ENCODE measurements at places on chromosomes 6 and 20.

DNA sequence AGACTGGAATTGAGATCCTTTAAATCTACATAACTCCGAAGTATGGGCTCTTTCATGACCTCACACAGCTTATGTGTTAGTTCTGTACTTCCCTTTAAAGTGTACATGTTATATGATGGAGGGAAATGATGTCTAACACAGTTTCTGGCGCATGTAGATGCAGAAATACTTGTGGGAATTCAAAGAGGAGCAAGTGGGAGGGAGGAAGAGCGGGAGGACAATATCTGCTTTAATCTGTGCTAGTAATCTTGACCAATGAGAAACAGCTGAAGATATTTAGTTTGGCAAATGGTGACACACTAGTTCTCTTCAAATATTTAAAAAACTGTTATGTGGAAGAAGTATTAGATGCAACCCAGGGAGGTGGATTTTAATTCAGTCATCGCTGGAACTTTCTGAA is 62.9 kb upstream of the PLEKHG1 start:
- no peak for DNase-seq

DNA sequence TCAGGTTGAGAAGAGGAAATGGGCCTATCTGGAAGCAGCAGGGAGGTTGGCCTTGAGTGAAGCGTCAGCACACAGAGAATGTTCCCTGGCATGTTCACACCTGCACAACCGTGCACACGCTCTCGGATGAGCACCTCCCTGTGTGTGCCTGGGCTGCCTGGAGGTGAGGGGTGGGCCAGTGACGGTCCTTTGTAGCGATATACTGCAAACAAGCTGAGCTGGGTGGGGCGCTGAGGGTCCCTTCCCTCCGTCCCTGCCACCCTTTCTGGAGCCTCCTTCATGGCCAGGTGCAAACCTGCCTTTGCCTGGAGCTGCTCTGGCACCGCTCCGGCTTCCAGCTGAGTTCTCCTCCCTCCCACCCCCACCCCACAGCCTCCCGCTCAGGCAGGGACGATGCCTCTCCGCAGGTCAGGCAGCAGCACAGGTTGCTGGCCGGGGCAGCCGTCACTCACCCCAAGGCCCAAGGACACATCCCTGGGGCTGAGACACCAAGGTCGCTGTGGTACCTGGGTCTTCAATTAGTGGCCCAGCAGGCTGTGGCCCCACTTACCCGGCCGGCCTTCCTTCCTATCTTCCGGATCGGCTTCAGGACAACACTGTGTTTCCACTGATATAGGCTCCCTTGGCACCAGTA is 111.6 kb downstream of the ERMARD start:
- DNase-seq = no peak

GRCh38 chr6:143060806-143061596 is at the start of gene AIG1:
TSS of gene AIG1 (plus strand) at chr6:143060889. CDS start at chr6:143060926, 37 bp downstream.
- DNase-seq = no peak

DNA sequence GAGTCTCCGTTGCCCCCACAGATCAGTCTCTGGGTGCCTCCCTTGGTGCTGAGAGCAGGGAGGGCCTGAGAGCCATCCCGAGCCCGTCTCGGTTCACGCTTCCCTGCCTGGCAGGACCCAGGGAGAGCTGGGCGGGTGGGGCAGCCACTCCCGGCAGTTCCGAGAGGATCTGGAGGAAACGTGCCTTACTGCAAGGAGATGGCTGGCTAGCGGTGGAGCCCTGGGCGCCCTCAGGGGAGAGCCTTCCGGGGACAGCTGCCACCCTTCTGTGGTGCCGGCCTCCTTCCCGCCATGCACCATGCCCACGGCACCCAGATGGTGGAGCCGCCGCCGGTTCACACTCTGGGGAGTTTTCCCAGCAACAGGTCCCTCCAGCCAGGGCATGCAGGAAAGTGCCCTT is 45.8 kb upstream of the SLCO4A1 start:
- DNase-seq = no peak

DNA sequence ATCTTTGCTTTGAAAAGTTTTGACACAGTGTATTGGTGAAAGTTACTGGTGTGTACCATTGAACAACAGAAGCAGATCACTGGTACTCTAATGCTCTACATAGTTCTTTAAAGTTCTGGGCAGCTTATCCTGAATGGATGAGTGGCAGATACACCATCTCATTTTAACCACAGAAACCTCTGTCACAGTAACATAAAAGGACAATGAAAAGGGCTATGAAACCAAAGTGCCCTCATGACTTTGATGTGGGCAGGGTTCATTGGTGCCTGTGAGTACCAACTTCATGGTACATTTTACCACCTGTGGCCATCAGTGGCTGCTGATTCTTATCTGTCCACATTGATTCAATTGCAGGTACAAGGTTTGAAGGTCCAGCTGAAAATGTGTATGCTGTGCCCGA is 285.7 kb upstream of the PREP start:
- no peak for DNase-seq

DNA sequence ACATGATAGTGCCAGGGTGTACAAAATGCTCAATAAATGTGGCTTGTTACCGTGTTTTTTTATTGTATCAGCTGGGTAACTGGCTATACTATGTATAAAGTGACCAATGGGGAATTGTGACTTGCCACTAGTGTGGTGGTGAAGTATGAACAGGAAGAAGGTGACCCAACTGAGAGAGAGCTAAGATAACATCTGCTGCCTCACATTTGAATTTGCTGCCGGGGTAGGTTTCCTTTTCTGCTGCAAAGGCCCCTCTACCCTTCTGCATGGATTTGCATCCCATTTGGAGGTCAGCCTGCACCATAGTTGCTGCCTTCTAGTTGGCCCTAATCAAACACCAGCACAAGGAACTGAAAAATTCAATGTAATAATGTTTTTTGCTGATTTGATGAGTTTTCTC is 24.1 kb downstream of the IL17A start:
- no peak for DNase-seq

- DNase-seq = no peak
These were observed 16.6 kb downstream of the DSE start for GRCh38 chr6:116387374-116387773.

DNA sequence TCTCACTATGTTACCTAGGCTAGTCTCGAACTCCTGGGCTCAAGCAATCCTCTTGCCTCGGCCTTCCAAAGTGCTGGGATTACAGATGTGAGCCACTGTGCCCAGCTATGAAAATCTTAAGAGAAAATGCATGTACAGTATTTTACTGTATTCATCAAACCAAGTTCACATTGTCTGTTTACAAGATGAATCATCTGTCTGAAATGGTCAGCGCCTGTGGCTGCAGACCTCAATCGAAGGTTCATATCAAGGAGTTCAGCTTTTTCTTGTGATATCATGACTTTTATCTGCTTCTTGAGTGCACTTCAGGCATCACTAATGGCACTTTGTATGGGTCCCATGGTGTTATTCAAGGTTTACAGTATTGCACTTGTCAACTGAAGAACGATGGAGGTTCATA is 155.1 kb downstream of the SLC16A10 start:
- no peak for DNase-seq

- no peak for DNase-seq
These were observed 76.2 kb downstream of the TCP11 start for GRCh38 chr6:35064757-35065440.

GRCh38 chr6:148750838-148751792 is 4.3 kb downstream of the UST start:
- no peak for DNase-seq

- no peak for DNase-seq
These were observed 1.6 kb downstream of the TPMT start for GRCh38 chr6:18153311-18153703.

DNA sequence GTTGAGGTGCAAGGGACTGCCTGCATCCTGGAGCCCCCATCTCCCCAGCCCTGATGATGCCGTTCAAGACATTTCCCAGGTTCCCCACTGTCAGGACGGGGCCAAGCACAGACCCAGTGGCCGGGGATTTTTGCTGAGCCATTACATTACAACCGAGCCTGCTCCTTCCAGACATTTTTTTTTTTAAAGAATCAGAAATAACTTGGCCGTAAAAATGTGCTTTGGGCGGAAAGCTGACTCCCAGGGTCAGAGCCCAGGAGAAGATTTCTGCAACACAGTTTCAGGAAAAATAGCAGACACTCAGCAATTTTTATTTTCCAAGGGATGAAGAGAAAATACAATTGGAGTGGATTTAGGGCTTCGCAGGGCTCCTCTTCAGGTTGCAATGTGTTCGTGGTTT is 87.9 kb downstream of the LRFN2 start:
- no peak for DNase-seq
